Activated T-helper 2 cell treated with anti-CD3 and anti-CD28 coated beads, Interferon-gamma antibody, Interleukin-2, Interleukin-4, amounts not matched to agents 10 μg/mL and 5 μg/mL and 100 μg/mL, durations not matched to agents 14 hours and 24 hours and 36 hours (primary cell): ENCODE measurements at places on chromosomes 16 and 17.

DNA sequence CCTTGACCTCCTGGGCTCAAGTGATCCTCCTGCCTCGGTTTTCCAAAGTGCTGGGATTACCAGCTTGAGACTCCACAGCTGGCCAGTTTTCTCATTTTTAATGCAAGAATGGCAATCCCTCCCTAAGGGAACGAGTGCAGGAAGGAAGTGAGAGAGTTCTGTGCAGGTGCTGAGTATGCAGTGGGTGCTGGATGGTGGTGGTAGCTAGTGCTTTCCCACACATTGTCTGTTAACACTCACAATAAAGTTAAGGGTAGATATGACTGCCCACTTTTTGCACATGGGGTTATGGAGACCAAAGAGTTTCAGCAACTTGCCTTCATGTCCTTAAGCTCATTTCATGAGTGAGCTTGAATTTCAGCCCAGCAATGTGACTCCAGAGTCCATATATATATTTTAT is 18.5 kb downstream of the RGS9 start:
- H3K27ac ChIP-seq, result peak overlapping the region; percentile 29
- H3K4me3 ChIP-seq, result no peak overlapping the region
- no peak for DNase-seq
- H3K36me3 ChIP-seq, result peaks cover 31% of the 10 kb centered on the region

- H3K4me3 ChIP-seq, result no peak overlapping the region
- no peaks in the 10 kb centered on the region for H3K27me3 ChIP-seq
- no peak overlapping the region for H3K27ac ChIP-seq
- no peak for DNase-seq
- H3K4me1 ChIP-seq, result no peaks in the 10 kb centered on the region
These were observed 7.9 kb upstream of the GEMIN4 start for GRCh38 chr17:759964-760363.

DNA sequence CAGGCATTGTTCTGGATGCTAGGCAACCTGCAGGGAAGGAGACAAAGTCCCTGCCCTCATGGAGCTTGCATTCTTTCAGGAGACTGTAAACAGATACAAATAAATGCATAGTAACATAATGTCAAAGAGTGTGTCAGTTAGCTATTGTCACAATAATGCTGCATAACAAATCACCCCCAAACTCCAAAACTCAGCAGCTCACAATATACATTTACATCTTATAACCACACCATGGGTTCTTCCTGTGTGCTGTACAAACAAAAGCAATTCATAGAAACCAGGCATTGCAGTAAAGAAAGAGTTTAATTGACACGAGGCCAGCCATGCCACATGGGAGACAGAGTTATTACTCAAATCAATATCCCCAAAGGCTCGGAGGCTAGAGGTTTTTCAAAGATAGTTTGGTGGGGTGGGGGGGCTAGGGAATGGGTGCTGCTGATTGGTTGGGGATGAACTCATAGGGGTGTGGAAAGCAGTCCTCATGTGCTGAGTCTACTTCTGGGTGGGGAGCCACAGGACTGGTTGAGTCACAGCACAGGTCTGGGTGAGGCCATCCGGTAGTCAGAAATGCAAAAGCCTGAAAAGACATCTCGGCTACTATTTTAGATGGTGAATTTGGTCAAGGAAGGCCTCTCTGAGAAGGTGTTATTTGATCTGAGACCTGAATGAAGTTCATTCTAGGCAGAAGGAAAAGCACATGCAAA is 79.0 kb downstream of the GPRC5B start:
- peaks cover 14% of the 10 kb centered on the region for H3K4me1 ChIP-seq
- DNase-seq, result no peak
- H3K4me3 ChIP-seq, result no peak overlapping the region
- H3K27ac ChIP-seq, result no peak overlapping the region

GRCh38 chr17:2912754-2913153 is 116.5 kb downstream of the RAP1GAP2 start:
- no peak overlapping the region for H3K27ac ChIP-seq
- H3K4me3 ChIP-seq, result no peak overlapping the region
- no peak for DNase-seq

GRCh38 chr16:75238853-75239541 is 12.4 kb downstream of the BCAR1 start:
- H3K4me1 ChIP-seq, result no peaks in the 10 kb centered on the region
- peaks cover 4% of the 10 kb centered on the region for H3K27me3 ChIP-seq
- H3K4me3 ChIP-seq, result no peak overlapping the region
